T-helper 17 cell (primary cell): ENCODE measurements at places on chromosomes 1 and 21.

- no peak for DNase-seq
- no peak overlapping the region for H3K4me3 ChIP-seq
- H3K27ac ChIP-seq = no peak overlapping the region
- no peaks in the 10 kb centered on the region for H3K27me3 ChIP-seq
These were observed 197.4 kb downstream of the FGGY start for GRCh38 chr1:59494145-59494833.

- no peaks in the 10 kb centered on the region for H3K27me3 ChIP-seq
- peak overlapping the region; percentile 100 for H3K27ac ChIP-seq
- H3K36me3 ChIP-seq = peaks cover 13% of the 10 kb centered on the region
- DNase-seq = no peak
These were observed 708 bp upstream of the RBBP5 start for GRCh38 chr1:205122489-205122882.

GRCh38 chr1:206498685-206499084 lies 8.6 kb upstream of the RASSF5 start:
- H3K27me3 ChIP-seq = no peaks in the 10 kb centered on the region
- peaks cover 14% of the 10 kb centered on the region for H3K4me1 ChIP-seq
- H3K27ac ChIP-seq = no peak overlapping the region
- H3K36me3 ChIP-seq = no peaks in the 10 kb centered on the region

DNA sequence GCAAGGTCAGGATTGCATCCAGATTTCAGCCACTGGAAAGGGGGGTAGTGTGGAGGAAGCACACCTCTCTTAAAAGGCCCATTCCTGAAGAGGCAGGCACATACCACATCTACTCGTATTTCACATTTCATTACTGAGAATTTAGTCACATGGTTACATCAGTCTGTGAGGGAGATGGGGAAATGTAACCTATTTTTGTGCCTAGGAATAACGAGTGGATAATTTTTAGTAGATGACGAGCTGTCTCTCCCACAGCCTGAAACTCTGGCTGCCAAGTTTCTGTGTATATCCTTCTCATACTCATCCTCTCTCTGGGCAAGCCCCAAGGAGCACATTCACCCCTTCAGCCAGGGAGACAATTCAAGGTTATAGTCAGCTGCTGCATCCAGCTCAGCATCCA lies 10.3 kb upstream of the C21orf91 start:
- H3K4me1 ChIP-seq = peaks cover 2% of the 10 kb centered on the region
- no peak overlapping the region for H3K27ac ChIP-seq
- H3K4me3 ChIP-seq = no peak overlapping the region

DNA sequence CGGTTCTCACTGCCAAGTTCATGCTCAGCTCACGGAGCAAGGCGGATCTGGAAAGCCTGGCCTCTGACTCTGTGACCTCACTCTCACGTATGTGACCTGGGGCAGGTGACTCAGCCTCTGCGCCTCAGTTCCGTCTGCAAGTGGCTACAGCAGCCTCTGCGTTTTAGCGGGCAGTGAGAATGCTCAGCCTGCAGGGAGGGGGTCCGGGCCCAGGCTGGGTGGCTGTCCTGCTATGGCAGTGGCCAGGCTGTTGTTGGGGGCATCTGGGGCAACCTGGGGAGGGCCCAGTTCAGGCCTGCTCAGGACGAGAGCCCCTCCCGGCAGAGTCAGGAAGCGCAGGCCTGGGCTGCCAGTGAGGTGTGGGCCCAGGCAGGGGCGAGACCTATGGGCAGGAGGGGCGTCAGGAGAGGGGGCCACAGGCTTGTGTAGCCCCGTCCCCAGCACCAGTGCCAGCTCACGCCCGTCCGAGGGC lies 27.9 kb downstream of the ARHGEF16 start:
- H3K4me1 ChIP-seq = peaks cover 2% of the 10 kb centered on the region
- H3K27me3 ChIP-seq = no peaks in the 10 kb centered on the region
- no peak overlapping the region for H3K27ac ChIP-seq

DNA sequence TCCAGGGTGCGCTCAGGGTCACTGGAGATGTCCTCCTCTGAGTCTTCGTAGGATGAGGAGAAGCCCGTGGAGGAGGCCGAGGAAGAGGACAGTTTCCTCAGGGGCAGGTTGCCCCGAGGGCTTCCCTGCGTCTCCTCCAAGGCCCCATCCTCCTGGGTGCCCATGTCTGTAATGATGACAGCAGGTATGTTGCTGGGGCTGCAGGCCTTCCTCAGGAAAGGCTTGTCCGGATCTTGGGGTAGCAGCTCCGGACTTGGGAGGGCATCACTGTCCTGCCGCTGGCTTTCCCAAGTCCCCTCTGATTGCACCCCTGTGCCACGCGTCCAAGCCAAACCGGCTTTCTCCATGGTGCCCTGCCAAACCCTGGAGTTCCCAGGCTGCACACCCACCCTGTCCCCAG lies 3.5 kb downstream of the ITPKB start:
- peak overlapping the region; percentile 97 for H3K27ac ChIP-seq
- H3K4me3 ChIP-seq = peak overlapping the region; percentile 96
- H3K36me3 ChIP-seq = peaks cover 17% of the 10 kb centered on the region

DNA sequence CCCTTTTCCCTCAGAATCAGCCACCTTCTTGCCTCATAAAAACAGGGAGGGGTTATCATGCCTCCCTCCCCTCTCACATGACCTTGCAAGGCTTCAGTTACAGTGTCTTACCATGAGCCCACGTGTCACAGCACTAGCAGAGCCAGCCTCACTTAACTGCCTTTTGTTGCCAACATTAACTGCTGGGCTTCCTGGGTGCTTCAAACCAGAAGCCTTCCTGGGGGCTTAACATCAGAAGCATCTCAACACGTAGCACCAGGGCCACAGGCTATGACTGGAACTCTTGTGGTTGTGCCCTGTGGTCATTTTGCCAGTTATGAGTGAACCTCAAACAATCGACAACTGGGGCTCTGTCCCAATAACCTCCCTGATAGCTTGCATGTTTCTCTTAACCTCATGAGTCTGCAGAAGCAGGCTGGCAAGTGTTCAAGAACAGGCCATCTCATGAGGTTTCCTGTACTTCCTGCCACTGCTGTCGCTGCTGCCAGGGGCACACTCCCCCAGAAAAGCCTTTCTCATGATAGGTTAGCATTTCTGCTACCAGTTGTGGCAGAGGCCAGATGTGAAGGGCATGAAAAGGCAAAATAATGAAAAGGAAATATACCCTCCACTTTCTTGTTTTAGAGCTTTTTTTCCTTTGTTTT lies 132.2 kb downstream of the GLUL start:
- peak overlapping the region; percentile 81 for H3K27ac ChIP-seq
- peak overlapping the region; percentile 51 for H3K4me3 ChIP-seq
- no peaks in the 10 kb centered on the region for H3K27me3 ChIP-seq
- peak; percentile 26 for DNase-seq
- H3K4me1 ChIP-seq = peaks cover 28% of the 10 kb centered on the region

DNA sequence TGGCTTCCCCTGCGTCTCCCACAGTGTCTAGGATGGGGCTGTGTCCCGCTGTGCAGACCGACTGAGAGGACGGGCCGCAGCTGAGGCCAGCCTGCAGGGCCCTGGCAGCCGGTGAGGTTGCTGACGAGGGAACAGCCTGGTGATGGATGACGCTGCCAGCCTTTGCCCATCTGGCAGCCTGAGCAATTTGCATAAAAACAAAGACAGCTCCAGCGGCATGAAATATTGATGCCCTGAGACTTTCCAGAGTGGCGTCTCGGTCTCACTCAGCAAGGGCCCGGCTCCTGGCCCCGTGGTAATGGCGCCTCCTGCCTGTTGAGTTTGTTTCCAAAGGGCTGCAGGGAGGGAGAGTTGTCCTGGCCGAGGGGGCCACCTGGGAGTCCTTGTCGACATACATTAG lies 19.1 kb upstream of the KCNA10 start:
- H3K4me3 ChIP-seq = no peak overlapping the region
- no peak for DNase-seq
- H3K4me1 ChIP-seq = no peaks in the 10 kb centered on the region

DNA sequence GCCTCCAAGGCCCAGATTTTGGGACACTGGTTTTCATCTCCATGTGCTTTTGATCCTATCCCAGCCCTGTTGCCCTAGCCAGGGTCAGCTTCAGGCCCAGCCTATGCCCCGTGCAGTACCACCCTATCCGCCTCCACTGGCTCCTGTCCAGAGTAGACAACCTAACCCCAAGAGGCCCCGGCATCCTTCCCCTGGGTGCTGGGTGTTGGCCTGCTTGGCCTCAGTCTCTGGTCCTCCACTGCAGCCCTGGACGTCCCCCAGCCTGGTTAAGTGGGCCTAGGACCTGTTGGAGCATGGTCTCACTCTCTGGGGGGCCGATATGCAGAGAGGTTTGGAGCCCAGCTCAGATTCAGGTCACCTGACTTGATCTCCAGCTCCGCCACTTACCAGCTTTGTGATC lies 1.6 kb downstream of the CSF3R start:
- peaks cover 5% of the 10 kb centered on the region for H3K36me3 ChIP-seq
- H3K4me1 ChIP-seq = peaks cover 7% of the 10 kb centered on the region

GRCh38 chr1:228767636-228768354 lies 32.5 kb downstream of the RHOU start:
- peaks cover 11% of the 10 kb centered on the region for H3K4me1 ChIP-seq
- peaks cover 4% of the 10 kb centered on the region for H3K36me3 ChIP-seq
- H3K27ac ChIP-seq = no peak overlapping the region
- H3K4me3 ChIP-seq = no peak overlapping the region

GRCh38 chr1:247638781-247639180 lies 33.4 kb downstream of the OR2G3 start:
- H3K4me3 ChIP-seq = no peak overlapping the region
- H3K4me1 ChIP-seq = no peaks in the 10 kb centered on the region
- peaks cover 24% of the 10 kb centered on the region for H3K27me3 ChIP-seq
- no peaks in the 10 kb centered on the region for H3K36me3 ChIP-seq

DNA sequence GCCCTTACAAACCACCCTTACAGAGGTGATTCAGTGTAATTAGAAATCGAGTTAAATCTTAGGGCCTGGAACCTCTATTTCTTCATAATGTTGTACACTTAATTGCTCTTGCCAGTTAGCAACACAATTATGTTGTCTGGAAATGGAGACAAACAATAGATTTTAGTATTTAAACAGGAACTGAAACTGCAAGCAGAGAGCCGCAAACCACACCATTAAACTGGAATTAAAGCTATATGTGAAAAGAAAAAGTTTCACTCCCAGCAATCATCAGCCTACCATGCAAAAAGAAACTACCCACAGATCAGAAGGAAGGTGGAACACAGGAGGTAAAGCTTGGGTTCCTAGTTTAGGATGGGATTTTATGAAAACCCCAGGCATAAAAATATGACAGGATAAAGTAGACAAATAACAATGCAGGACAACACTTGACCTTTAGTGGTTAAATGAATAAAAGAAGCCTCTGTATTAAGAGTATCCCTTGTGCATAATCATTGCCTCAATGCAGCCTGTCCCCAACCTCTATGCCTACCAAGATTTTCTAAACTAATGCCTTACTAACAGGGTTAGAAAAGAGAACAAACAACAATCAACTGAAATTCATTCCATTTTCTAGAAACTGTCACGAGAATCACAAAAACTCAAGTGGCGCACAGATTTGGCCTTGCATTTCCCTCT lies 304.3 kb upstream of the ESRRG start:
- no peak overlapping the region for H3K4me3 ChIP-seq
- no peaks in the 10 kb centered on the region for H3K36me3 ChIP-seq
- H3K27ac ChIP-seq = no peak overlapping the region

DNA sequence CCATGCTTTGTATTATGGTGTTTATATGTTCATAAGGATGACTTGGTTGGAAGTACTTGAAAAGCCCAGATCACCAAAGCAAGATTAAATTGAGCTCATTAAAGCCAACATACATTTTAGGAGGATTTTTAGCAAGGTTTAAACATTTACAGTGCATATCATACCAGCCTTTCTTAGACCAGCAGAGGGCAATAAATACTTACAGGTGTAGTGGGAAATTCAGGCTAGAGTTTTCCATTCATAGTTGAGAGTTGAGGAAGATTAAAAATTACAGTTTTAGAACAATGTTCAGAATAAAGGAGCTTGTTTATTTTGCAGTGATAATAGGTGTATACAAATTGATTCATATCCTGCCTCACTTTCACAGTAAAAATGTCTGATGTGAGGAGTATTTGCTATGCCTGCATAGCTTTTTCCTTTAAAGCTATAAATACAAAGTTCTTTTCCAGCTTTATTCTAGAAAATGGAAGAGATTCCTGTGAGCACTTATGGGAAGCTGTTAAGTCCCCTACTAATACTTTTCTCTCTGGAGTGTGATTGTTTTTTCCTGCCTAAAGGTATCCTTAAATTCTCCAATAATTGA lies 35.3 kb downstream of the DTL start:
- H3K27me3 ChIP-seq = no peaks in the 10 kb centered on the region
- no peak overlapping the region for H3K4me3 ChIP-seq
- no peak overlapping the region for H3K27ac ChIP-seq
- no peaks in the 10 kb centered on the region for H3K36me3 ChIP-seq

DNA sequence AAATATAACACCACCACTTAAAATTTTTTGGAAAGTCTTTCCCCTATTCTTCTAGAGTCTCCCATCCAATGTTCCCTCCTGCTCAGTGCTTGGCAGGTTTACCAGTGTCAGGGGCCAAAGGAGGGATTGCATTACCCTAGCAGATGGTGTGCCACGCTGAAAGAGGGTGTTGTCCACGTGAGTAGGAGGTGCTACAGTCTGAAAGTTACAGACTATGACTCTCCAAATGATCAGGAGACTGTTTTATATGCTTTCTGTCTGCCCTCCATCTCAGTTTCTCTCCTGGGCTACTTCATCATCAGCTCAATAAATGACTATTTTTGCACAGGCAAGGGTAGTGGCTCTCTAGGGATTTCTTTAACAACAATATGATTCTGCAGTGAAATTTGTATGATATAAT lies 31.3 kb upstream of the ANGPTL7 start:
- peaks cover 10% of the 10 kb centered on the region for H3K36me3 ChIP-seq
- H3K27me3 ChIP-seq = no peaks in the 10 kb centered on the region
- peaks cover 14% of the 10 kb centered on the region for H3K4me1 ChIP-seq
- no peak for DNase-seq
- peak overlapping the region; percentile 27 for H3K27ac ChIP-seq

GRCh38 chr1:229557913-229558414 lies 543 bp downstream of the ABCB10 start:
- H3K27ac ChIP-seq = peak overlapping the region; percentile 84
- H3K4me3 ChIP-seq = peak overlapping the region; percentile 88
- H3K36me3 ChIP-seq = no peaks in the 10 kb centered on the region
- peak; percentile 12 for DNase-seq
- H3K4me1 ChIP-seq = peaks cover 37% of the 10 kb centered on the region

DNA sequence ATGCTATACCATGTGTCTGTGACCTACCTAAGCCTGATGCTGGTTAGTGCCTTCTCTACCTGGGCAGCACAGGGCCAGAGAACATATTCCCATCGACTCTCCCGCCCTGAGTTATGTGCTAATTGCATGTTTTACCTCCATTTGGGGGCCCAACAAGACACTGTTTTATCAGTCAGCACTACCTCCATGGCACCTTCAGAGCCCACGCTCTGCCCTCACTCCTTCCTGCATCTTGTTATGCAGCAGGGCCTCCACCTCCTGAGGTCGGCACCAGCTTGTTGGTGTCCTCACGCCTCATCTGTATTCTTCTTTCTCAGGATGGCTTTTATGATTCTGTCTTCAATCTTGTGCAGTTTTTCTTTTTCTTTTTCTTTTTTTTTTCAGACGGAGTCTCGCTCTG lies 11.9 kb downstream of the WNT9A start:
- H3K4me1 ChIP-seq = peaks cover 25% of the 10 kb centered on the region

GRCh38 chr1:185393815-185394214 lies 76.8 kb upstream of the IVNS1ABP start:
- H3K36me3 ChIP-seq = no peaks in the 10 kb centered on the region
- H3K4me3 ChIP-seq = no peak overlapping the region
- peaks cover 11% of the 10 kb centered on the region for H3K4me1 ChIP-seq
- no peak overlapping the region for H3K27ac ChIP-seq
